Stimulated activated CD8-positive, alpha-beta memory T cell treated with anti-CD3 and anti-CD28 coated beads, Interleukin-4, amount 100 ng/mL, for 4 hours (primary cell): ENCODE measurements at places on chromosomes 12 and 14.

- DNase-seq: no peak
Observed at GRCh38 chr12:62346817-62347216, 86.6 kb downstream of the USP15 start.

DNA sequence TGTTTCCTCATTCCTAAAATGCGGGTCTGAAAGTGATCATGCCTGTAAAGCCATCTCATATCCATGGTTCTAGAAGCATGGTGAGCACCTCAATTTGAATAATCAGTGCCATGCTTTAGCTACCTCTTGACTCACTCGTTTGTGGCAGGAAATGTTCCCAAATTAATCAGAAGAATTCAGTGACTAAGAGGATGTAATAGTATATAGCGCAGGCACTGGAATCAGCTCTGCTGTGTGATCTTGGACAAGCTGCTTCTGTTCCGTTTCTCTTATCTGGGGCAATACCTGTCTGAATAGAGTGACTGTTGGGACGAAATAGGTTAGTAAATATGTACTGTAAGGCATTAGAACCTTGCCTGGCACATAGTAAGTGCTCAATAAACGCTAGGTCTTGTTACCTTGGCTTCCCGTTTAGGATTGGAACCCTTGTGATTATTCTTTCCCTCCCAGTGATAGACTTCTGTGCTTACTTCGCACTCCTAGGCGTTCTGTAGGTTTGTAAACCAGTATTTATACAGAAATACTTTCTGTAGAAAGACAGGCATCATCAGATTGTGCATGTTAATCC lies 820 bp upstream of the SMAGP start:
- no peak for DNase-seq

DNA sequence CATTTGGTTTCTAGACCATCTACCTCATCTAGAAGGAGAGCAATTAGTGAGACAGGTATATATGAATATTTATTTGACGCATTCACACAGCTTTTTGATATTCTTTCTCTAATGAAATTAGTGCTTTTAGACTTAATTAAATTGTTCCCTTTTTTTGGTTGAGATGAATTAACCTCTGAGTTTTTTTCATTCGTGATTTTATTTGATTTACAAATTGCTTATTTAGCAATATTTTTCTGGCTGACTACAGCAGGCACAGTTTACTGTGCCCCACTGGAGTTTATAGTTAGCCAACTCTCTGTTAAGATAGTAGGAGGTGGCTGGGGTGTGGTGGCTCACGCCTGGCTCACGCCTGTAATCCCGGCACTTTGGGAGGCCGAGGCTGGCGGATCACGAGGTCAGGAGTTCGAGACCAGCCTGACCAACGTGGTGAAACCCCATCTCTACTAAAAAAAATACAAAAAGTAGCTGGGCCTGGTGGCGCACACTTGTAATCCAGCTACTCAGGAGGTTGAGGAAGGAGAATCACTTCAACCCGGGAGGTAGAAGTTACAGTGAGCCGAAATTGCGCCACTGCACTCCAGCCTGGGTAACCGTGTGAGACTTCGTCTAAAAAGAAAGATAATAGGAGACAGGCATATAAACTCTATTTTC lies 16.7 kb downstream of the MDM2 start:
- DNase-seq: no peak

DNA sequence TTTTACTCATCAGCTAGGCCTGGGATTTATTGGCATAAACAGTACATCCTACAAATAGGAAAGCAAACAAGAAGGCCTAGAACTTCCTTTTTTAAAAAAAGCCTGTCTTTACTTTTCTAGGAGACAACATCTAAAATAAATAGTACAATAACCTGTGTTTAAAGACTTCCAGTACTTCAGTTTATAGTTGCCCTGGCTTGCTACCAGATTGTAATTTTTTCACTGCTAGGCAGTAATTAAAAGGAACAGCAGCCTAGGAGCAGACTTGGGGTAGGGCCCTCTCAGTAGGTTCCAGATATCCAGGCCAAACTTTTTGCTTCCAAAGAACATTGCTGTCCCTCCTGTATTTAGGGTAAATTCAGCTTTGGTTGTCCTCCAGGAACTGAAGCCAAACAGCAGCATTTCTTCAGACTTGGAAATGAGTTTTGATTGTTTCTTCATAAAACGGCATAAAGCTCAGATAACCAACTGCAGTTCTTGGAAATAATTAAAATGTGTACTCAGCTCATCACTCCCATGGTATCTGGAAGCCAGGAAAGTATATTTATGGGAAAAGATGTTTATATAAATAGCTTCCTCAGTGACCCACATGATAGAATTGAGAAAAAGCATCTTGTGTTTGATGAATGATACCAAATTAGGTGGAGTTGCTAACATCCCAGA lies 61.7 kb downstream of the PPP1R36 start:
- no peak for DNase-seq

DNA sequence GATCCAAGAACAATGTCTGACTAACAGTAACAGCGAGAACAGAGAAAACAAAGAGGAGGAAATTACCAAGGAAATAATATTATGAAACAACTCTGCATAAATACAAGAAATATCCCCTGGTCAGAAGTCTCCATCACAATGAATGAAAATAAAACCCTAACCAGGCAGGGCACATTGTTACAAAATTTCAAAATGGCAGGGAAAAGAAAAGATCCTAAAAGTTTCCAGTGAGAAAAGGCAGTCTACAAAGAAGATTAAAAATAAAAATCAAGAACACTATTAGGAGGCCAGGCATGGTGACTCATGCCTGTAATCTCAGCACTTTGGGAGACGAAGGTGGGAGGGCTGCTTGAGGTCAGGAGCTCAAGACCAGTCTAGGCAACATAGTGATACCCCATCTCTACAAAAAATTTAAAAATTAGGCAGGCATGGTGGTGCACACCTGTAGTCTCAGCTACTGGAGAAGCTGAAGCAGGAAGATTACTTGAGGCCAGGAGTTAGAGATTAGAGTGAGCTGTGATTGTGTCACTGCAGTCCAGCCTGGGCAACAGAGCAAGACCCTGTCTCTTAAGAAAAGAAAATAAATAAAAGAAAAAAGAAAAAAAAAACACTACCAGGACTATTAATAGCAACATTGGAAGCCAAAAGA lies 47.8 kb downstream of the FERMT2 start:
- DNase-seq: no peak

- DNase-seq: no peak
Observed at GRCh38 chr12:125989696-125990095, 924.5 kb downstream of the AACS start.

- DNase-seq: no peak
Observed at GRCh38 chr12:11761869-11762567, 112.5 kb downstream of the ETV6 start.

DNA sequence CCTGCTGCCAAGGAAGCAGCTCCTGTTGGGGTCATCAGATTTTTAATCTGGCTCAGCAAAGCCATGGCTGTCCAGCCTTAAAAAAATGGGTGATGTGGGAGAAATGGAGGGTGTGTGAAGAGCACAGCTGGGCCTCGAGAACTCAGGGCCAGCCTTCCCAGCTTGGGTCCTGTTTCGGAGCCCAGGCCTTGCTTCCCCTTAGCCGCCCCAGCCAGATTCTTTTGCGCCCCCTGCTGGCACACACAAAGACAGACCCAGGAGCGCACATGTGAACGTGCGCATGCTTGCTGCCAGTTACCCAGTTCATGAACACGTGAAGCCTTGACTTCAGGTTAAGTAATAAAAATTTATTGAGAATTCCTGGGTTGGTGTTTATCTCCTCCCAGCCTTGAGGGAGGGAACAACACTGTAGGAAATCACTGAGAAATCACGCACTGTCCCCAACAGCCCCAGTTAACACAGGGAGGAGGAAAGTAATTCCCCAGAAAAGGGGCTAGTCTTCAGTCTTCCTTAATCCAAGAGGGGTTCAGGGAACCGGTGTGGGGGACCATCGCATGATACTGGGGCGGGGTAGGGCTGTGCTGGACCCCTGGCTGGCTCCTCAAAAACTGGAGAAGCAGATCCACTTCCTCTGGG lies 5.3 kb downstream of the PHB2 start:
- DNase-seq: peak; percentile 77

- no peak for DNase-seq
Observed at GRCh38 chr12:124772289-124773170, 91.1 kb downstream of the SCARB1 start.

DNA sequence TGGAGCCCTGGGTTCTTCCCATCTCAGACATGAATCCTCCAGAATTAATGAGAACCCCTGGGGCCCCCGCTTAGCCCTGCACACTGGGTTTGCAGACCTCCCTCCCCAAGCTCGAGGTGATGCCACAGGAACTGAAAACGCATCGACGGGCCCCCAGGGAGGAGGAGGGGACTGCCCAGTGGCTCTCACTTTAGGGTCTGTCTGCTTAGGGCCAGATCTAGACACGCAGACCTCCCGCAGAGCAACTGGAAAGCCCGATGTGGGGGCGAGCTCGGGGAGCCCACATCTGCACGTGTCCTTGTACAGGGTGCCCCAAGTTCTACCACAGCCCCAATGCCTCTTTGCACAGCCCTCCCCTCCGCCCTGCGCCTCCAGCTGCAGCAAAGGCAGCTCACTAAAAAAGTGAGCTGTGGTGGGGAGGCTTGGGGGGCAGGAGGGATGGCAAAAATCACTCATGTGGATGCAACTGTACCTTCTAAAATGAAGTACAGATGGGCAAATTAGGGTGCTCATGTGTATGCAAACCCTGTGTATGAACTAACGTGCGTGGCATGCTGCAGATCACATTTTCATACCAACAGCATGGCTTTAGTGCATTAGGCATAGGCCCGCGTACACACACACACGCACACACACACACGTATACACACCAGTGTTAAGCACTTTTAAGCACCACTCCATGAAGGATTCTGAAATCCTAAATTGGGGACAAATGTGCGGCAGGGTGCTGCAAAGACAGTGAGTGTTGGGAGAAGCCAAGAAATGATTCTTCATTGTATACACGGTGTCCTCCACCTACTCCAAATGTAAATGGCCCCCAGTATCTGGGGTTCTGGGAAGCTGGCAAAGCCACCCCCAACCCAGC lies 99.9 kb upstream of the MAP1LC3B2 start:
- no peak for DNase-seq
